ENCODE measurements at places on chromosomes 5 and 9.

GRCh38 chr5:113356487-113356886 is 78.3 kb downstream of the TSSK1B start:
- DNase-seq, result no peak

DNA sequence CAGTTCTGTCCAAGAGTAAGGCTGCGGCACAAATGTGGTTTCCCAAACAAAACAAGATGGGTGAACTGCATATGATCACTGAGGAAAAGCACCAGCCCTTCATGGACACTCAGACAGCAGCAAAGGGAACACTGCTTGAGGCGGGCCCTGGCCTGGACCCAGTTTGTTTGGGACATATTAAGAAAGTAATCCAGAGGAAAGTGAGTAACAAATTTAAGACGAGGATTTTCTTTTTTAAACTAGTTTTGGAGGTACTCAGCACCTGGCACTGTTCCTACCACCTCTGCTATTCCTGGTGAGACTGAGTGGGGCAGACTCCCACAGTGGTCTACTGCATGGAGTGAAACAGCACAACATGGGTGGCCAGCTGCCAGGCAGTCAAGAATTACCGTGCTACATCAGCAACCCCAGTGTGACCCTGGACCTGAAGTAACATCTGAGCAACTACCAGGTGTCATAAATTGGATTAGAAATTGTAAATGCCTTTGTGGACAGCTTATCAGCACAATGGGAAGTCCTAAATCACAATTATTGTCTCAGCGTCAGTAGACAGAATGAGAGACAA is 28.5 kb downstream of the P4HA2 start:
- no peak for DNase-seq

DNA sequence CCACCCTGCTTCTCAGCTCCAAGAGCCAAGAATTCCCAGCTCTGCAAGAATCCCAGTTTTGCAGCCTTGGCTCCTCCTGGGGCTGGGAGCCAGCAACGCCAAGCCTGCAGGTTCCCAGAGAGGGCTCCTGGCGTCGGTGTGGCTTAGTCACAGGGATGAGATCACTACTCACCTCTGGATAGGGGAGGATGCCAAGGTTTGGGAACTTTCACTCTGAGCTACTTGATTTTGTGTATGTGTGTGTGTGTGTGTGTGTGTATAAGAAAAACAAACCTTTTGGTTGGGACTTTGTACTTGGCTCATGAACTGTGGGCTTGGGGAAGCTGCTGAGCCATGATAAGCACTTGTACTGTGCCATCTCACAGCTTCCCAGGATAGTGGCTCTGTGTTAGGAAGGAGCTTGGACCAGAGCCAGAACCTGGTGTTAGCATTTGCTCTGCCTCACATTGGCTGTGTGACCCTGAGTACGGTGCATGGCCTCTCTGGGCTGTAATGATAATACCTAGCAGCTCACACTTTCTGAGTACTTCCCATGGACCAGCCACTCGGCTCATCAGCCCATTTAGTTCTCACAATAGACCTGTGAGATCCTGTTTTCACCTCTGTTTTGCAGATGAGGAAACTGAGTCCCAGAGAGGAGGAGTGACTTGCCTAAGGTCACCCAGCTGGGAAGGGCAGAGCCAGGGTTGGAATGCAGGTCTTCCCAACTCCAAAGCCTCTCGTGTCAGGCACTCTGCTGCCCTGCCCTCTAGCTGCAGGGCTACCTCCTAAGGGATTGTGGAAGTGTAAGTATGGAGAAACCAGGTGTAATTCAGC is 41.4 kb upstream of the DAB2IP start:
- no peak for DNase-seq

GRCh38 chr9:70439991-70440706 is 25.7 kb upstream of the KLF9 start:
- DNase-seq, result no peak

DNA sequence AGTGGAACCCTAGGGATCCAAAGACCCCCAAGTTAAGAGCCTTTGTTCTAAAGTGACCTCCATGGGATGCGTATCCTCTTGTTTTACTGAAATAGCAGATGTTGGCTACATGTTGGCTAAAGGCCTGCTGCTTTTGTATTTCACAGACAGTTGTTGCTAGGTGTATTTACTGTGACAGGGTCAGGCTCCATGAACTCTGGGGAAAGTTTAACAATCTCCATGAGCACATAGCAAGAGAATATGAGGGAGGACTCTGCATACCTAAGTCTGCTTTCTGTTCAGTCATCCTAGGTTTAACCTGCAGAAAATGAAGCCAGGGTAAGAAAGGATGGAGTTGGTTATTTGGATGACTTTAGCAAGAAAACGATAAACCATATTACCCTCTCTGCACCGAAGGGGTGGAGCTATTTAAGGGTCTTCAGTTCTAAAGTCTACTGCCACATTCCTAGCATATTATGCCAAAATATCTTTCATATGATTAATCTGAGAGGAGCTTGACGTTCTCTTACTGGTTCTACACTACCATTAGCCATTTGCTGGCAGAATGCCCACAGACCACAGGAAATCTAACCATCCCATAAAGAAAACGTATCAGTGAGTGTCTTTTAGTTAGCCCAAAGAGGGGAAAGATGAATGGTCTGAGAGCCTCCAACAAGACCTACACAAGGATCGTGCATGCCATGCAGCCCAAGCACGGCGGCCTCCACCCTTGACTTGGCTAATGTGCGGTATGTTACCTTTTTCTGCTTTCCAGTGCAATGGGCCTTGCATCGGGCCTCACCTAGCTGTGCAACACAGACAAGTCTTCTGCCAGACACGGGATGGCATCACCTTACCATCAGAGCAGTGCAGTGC is 127.8 kb downstream of the SAXO1 start:
- no peak for DNase-seq
